ENCODE measurements at places on chromosomes 7 and 10.

DNA sequence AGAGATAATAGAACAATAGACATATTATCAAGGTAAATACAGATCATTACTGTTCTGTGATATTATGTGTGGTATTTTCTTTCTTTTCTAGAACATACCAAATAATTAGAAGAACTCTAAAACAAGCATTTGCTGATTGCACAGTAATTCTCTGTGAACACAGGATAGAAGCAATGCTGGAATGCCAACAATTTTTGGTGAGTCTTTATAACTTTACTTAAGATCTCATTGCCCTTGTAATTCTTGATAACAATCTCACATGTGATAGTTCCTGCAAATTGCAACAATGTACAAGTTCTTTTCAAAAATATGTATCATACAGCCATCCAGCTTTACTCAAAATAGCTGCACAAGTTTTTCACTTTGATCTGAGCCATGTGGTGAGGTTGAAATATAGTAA is 185.5 kb downstream of the CFTR start:
- H3K36me3 ChIP-seq, result no peaks in the 10 kb centered on the region
- no peaks in the 10 kb centered on the region for H3K27me3 ChIP-seq
- no peaks in the 10 kb centered on the region for H3K4me1 ChIP-seq
- DNase-seq, result no peak

- H3K36me3 ChIP-seq, result no peaks in the 10 kb centered on the region
- peak overlapping the region; percentile 57 for H3K27ac ChIP-seq
- peak; percentile 71 for DNase-seq
- peaks cover 17% of the 10 kb centered on the region for H3K27me3 ChIP-seq
- peak overlapping the region; percentile 74 for H3K4me3 ChIP-seq
Observed at GRCh38 chr10:133378251-133379096, 588 bp upstream of the PAOX start.

- H3K36me3 ChIP-seq, result no peaks in the 10 kb centered on the region
- peaks cover 3% of the 10 kb centered on the region for H3K4me1 ChIP-seq
- no peak overlapping the region for H3K27ac ChIP-seq
- H3K4me3 ChIP-seq, result no peak overlapping the region
Observed at GRCh38 chr7:88758381-88759229, 895 bp upstream of the ZNF804B start.

DNA sequence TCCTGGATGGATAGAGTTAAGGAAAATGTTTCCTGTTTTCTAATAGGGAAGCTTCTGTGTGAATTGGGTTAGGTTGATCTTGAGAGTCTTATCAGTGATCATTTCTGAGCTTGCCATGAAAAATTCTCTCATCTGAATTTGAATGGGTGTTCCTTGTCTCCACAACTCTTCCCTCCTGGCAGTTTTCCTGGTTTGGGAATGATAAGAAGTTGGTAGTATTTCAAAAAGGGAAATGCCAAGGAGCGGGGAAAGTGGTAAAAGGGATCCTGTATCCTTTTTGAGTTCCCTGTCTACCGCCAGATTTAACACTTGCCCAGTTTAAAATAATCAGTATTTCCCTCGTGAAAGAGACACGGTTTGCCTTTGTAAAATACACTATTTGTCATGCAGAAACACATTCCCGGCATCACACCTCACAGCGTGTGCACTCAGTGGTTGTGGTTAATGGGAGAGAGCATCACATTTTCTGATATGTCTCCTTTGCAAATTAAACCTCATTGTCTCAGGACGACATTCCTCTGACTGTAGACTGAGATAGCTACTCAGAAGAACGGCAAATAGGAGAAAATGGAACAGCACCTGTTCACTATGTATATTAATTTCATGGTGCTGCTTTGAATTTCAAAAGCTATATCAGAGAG is 113.2 kb upstream of the IFRD1 start:
- no peak overlapping the region for H3K4me3 ChIP-seq
- H3K27ac ChIP-seq, result no peak overlapping the region
- no peak for DNase-seq
- H3K4me1 ChIP-seq, result no peaks in the 10 kb centered on the region

GRCh38 chr10:129810-130209 is 5.4 kb upstream of the ZMYND11 start:
- H3K4me1 ChIP-seq, result peaks cover 28% of the 10 kb centered on the region
- DNase-seq, result no peak
- no peak overlapping the region for H3K27ac ChIP-seq
- peaks cover 3% of the 10 kb centered on the region for H3K36me3 ChIP-seq
- H3K27me3 ChIP-seq, result no peaks in the 10 kb centered on the region

GRCh38 chr10:69319841-69320316 is 41.6 kb downstream of the HK1 start:
- H3K27me3 ChIP-seq, result no peaks in the 10 kb centered on the region
- peaks cover 56% of the 10 kb centered on the region for H3K4me1 ChIP-seq
- DNase-seq, result no peak
- H3K4me3 ChIP-seq, result peak overlapping the region; percentile 97
- peaks cover 8% of the 10 kb centered on the region for H3K36me3 ChIP-seq

- H3K36me3 ChIP-seq, result peaks cover 44% of the 10 kb centered on the region
- peaks cover 20% of the 10 kb centered on the region for H3K4me1 ChIP-seq
- H3K27ac ChIP-seq, result peak overlapping the region; percentile 92
- H3K4me3 ChIP-seq, result peak overlapping the region; percentile 44
- H3K27me3 ChIP-seq, result no peaks in the 10 kb centered on the region
Observed at GRCh38 chr10:182441-183201, 47.4 kb downstream of the ZMYND11 start.

DNA sequence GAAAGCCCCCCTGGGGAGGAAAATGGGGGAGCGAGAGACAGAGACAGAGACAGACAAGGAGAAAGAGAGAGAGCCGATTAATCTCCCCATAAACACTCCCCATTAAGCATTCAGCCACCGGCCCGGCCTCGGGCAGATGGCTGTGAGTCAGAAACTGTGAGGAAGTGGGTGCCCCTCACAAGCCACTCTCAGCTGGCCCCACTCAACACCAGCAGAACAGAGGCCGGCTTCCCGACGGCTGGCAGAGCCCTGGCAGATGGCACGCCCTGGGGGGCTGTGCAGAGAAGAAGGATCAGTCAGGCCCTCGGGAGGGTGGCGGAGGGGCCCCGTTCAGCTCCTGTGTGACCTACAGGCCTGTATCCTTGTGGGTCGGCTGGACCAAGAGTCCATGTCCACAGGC is 41.2 kb downstream of the CAMK2B start:
- no peaks in the 10 kb centered on the region for H3K27me3 ChIP-seq
- H3K27ac ChIP-seq, result no peak overlapping the region
- no peaks in the 10 kb centered on the region for H3K4me1 ChIP-seq

DNA sequence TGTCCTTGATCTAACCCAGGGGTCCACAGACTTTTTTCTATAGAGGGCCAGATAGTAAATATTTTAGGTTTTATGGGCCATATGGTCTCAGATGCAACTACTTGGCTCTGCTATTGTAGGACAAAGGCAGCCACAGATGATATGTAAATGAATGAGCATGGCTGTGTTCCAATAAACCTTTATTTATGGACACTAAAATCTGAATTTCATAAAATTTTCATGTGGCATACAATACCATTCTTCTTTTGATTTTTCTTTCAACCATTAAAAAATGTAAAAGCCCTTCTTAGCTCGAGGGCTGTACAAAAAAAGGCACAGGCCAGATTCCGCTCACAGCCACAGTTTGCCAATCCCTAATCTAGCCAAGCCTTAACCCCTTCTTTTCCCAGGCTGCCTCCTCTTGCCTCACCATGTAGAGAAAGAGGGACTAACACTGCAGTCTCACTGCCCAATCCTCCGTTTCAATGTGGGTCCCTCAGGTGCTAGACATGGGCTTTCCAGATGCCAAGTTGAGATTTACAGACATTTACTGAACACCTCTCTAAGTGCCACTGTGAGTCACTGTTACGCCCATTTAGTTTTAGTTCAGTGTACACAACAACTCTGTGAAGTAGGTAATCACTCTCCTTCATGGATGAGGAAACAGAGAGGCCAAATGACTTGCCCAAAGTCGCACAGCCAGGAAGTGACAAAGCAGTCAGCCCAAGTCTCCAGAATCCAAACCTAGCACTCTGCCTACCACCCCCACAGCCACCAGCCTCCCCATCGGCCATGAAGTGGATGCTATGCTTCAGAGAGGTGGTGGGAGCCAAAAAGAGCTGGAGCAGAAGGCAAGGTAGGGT is 132.6 kb upstream of the PDLIM1 start:
- no peak for DNase-seq
- H3K36me3 ChIP-seq, result no peaks in the 10 kb centered on the region
- no peak overlapping the region for H3K4me3 ChIP-seq
- no peaks in the 10 kb centered on the region for H3K4me1 ChIP-seq
- peaks cover 23% of the 10 kb centered on the region for H3K27me3 ChIP-seq
- H3K27ac ChIP-seq, result no peak overlapping the region

GRCh38 chr10:113175756-113176651 is 226.0 kb downstream of the TCF7L2 start:
- no peak for DNase-seq
- no peak overlapping the region for H3K4me3 ChIP-seq
- H3K27me3 ChIP-seq, result peaks cover 26% of the 10 kb centered on the region
- H3K36me3 ChIP-seq, result no peaks in the 10 kb centered on the region

- DNase-seq, result no peak
- no peaks in the 10 kb centered on the region for H3K27me3 ChIP-seq
- H3K36me3 ChIP-seq, result no peaks in the 10 kb centered on the region
- H3K27ac ChIP-seq, result no peak overlapping the region
- no peaks in the 10 kb centered on the region for H3K4me1 ChIP-seq
Observed at GRCh38 chr7:157805713-157806112, 468.9 kb downstream of the DNAJB6 start.

DNA sequence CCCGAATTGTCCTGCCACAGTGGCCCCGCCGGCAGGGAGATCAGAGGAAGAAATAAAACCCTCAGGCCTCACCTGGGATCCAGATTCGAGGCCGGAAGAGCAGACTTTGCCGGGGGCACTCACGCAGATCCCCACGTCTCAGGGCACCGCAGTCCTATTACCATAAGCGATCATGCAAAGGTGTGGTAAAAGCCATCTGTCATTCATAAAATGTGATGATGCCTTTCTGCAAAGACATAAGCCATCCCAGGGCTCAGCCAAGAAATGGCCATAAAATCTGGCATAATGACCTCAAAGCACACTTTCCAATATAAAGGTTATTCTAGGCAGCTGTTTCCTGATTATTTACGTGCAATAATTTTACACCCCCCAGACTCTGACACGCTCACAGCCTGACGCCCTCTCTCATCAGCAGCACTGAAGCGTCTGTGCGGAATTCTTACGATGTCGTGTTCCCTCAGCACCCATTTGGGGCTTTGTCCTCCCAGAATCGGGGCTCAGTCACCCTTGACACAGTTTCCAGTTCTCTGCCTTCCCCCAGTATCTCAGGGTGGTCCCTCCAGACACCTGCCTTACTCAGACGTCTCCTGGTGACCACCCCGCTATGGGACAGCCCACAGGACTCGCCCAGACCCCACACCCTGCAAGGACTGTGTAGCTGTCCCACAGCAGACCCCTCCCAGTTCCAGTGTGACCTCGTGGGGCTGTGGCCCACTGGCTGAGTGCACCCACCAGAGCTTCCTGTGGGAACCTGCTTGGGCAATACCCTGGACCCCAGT is 74.3 kb upstream of the FAM20C start:
- H3K36me3 ChIP-seq, result peaks cover under 1% of the 10 kb centered on the region
- no peaks in the 10 kb centered on the region for H3K4me1 ChIP-seq
- no peak overlapping the region for H3K27ac ChIP-seq
- H3K4me3 ChIP-seq, result no peak overlapping the region

- H3K36me3 ChIP-seq, result peaks cover 3% of the 10 kb centered on the region
- H3K4me1 ChIP-seq, result peaks cover 91% of the 10 kb centered on the region
- H3K4me3 ChIP-seq, result peak overlapping the region; percentile 4
- peak overlapping the region; percentile 87 for H3K27ac ChIP-seq
Observed at GRCh38 chr10:110425684-110426293, 71.9 kb upstream of the DUSP5 start.

GRCh38 chr7:78095549-78095948 is 297.0 kb downstream of the PHTF2 start:
- no peaks in the 10 kb centered on the region for H3K36me3 ChIP-seq
- H3K27me3 ChIP-seq, result peaks cover 11% of the 10 kb centered on the region
- H3K27ac ChIP-seq, result no peak overlapping the region
- no peaks in the 10 kb centered on the region for H3K4me1 ChIP-seq
- DNase-seq, result no peak

DNA sequence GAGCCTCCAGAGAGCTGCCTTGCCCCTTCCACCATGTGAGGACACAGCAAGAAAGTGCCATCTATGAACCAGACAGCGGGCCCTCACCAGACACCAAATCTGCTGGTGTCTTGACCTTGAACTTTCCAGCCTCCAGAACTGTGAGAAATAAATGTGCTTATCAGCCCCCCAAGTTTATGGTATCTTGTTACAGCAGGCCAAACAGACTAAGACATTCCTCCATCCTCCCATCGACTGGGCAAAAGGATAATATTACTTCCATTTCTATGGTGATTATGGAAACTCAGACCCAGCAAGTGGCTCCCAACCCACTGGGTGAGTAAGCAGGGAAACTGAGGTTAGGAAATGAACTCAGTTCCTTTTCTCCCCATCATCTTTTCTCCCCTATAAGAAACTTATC is 288.4 kb downstream of the KCNMA1 start:
- no peaks in the 10 kb centered on the region for H3K27me3 ChIP-seq
- H3K4me1 ChIP-seq, result no peaks in the 10 kb centered on the region
- H3K36me3 ChIP-seq, result no peaks in the 10 kb centered on the region
- no peak for DNase-seq
- no peak overlapping the region for H3K27ac ChIP-seq

GRCh38 chr7:155166108-155166507 is 96.0 kb downstream of the HTR5A start:
- peaks cover 18% of the 10 kb centered on the region for H3K4me1 ChIP-seq
- peak overlapping the region; percentile 64 for H3K27ac ChIP-seq
- peaks cover 46% of the 10 kb centered on the region for H3K27me3 ChIP-seq
- no peaks in the 10 kb centered on the region for H3K36me3 ChIP-seq

DNA sequence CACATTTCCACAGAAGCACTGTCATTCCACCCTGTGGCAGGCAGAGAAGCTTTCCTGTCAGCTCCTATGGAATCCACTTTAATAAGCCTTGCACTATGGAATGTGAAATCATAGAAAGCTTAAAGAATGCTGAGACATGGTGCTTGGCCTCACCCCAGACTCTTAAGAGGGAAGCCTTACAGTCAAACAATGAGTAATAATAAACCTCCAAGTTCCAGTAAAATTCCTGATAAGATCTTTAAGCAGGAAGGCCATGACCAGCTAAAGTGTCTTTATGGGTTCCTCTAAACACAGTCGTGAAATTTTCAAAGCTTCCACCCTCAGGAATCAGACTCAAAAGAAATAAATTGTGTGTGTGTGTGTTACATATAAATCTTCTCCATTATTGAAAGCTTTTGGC is 11.9 kb upstream of the TEX36 start:
- H3K27me3 ChIP-seq, result peaks cover 3% of the 10 kb centered on the region
- H3K27ac ChIP-seq, result no peak overlapping the region
- no peaks in the 10 kb centered on the region for H3K36me3 ChIP-seq
- no peaks in the 10 kb centered on the region for H3K4me1 ChIP-seq
- H3K4me3 ChIP-seq, result no peak overlapping the region

Measured in activated CD8-positive, alpha-beta memory T cell treated with anti-CD3 and anti-CD28 coated beads, Interleukin-2, amount 10 ng/mL, durations not matched to agents 7 days and 5 days (primary cell).